Activated T-helper 17 cell treated with anti-CD3 and anti-CD28 coated beads, Interleukin-2, amount 50 U/mL, for 72 hours (primary cell): ENCODE measurements at places on chromosomes 3 and 15. TPM values are rescaled to one million over a fixed set of nuclear protein-coding genes. Genes with fewer than 3 reads are reported as not detected.
A peak's percentile ranks its signal among the peaks of the same experiment; 100 is the strongest.

DNA sequence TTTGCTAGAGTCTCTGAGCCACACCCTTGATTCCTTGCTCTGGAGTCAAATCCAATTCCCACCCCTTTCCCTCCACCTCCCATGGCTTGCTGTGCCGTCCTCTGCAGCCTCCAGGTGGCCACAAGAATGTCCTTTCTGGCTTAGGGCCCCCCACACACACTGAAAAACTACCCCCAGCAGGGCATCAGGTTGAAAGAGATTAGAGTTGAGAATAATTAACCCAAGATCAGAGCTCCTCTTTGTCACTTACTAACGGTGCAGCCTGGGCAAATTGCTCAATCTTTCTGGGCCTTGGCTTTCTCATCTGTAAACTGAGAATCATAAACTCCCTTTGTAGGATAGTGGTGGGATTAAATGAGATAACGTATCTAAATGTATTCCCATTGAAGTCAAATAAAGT, 78.5 kb downstream of the MRPL46 start:
- no peak for ATAC-seq

GRCh38 chr15:89414571-89414970, 79.9 kb upstream of the POLG start:
- ATAC-seq, result no peak

LOXL1 gene
- 3.4 TPM for total RNA-seq

GRCh38 chr3:158106766-158107471, 699 bp upstream of the SHOX2 start:
- ATAC-seq, result no peak

DNA sequence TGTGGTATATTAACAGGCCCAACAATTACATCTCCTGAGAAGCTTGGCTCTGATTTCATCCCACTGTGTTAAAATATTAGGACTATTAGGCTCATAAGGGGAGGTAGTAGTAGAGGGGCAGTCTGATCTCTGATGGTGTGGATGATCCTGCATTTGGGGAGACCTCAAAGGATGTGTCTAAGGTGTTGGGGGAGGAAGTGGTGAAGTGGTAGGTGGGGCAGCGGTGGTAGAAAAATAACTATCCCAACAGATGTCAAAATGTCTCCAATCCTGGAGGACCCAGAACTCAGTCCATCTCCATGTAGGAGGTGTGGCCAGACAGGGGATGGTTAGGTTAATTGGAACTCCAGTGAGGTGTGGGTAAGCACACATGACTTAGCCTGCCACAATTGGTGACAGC, 10.4 kb upstream of the IQCF6 start:
- ATAC-seq, result no peak

DNA sequence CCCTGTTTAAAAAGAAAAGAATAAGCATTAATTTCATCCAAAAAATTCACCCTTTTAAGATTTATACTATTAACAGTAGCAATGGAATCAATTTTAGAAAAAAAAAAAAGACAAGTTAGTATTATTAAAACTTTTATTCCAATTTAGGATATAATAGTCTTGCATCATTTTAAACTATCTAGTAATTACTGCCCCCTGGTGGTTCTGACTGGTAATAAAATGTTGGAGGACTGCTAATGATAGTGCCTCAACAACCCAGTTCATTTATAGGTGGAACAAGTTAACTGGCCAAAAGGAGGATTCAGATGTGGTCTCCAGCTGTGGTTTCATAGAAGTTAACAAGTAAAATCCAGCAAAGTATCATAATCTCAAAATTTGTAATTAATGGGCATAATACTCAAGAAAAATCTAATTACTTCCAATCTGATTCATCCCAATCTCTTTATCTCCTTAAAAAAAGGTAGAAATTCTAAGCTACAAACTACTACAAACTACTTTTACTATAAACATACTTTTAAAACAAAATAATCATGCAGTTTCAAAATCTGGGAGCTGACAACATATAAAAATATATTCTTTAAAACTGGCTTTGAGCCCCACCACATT, 30.7 kb upstream of the WDR49 start:
- ATAC-seq, result peak; percentile 59

DNA sequence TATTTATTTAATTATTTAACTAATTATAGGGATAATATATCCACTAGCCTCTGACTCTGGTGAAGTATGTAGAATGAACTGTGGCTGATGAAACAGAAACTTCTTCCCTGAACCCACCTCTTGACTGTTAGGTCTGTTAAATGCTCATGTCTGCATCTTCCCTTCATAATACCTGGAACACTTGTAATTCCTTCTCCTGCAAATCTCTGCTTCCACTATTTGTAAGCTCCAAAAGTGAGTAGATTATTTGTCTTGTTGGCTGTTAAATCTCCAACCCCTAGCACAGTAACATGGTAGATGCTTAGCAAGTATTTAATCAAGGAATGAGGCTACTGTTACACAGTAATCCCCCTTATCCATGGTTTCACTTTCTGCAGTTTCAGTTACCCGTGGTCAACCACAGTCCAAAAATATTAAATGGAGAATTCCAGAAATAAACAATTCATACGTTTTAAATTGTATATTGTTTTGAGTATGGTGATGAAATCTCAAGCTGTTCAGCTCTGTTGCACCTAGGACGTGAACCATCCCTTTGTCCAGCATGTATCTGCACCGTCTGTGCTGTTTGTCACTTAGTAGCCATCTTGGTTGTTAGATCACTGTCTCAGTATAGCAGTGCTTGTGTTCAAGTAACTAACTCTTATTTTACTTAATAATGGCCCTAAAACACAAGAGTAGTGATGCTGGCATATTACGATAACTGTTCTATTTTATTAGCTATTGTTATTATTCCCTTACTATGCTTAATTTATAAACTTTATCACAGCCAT, 5.7 kb downstream of the TTBK2 start:
- ATAC-seq, result no peak

- no peak for ATAC-seq
Observed at GRCh38 chr3:190721330-190721729, 141.2 kb downstream of the GMNC start.

UROC1 gene
- total RNA-seq, result not detected

FBLN2 gene
- not detected for total RNA-seq

DNA sequence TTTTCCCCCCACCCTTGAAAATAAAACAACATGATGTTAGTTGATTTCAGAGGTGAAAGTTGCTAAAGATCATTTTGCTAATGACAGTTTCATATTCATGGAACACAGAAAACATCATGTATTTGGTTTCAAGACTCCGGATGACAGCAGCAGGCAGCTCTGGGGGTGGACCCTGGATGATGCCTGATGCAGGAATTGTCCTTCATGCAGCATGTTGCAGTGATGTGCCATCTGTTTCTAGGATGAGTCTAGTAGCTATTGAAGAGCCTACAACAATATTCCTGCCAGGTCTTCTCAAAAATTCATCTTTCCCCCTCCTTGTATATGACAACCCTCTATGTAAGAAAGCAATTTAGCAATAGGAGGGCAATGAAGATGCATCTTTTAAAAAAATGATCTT, 108.3 kb downstream of the SV2B start:
- no peak for ATAC-seq

GRCh38 chr3:159813822-159814531, 174.7 kb upstream of the IL12A start:
- no peak for ATAC-seq

SPATA12 gene
- not detected for total RNA-seq

GRCh38 chr3:27326629-27327545, 42.3 kb downstream of the NEK10 start:
- ATAC-seq, result no peak

CFAP44 gene
- 8.3 TPM for total RNA-seq

DNA sequence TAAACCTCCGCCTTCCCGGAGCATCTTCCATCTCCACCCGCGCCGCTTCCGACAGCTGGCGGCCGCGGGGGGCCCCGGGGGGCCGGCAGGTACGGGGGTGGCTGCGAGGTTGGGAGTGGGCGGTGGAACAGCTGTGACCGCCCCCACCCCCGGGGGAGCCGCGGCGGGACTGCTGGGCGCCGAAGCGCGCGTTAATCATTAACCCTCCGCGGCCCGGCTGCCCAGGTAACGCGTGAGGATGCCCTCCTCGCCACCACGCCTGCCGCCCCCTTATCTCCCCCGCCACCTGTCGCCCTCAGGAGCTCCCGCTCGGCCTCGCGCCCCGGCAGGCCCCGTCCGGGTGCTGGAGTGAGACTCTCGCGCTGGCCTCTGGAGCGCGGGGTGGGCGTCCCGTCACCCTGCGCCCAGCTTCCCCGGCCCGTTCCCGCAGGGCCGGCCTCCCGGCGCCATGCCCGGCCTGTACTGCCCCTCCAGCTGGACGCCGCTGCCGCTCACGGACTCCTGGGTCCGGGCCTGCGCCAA, 757 bp downstream of the VWA5B2 start:
- ATAC-seq, result no peak

DNA sequence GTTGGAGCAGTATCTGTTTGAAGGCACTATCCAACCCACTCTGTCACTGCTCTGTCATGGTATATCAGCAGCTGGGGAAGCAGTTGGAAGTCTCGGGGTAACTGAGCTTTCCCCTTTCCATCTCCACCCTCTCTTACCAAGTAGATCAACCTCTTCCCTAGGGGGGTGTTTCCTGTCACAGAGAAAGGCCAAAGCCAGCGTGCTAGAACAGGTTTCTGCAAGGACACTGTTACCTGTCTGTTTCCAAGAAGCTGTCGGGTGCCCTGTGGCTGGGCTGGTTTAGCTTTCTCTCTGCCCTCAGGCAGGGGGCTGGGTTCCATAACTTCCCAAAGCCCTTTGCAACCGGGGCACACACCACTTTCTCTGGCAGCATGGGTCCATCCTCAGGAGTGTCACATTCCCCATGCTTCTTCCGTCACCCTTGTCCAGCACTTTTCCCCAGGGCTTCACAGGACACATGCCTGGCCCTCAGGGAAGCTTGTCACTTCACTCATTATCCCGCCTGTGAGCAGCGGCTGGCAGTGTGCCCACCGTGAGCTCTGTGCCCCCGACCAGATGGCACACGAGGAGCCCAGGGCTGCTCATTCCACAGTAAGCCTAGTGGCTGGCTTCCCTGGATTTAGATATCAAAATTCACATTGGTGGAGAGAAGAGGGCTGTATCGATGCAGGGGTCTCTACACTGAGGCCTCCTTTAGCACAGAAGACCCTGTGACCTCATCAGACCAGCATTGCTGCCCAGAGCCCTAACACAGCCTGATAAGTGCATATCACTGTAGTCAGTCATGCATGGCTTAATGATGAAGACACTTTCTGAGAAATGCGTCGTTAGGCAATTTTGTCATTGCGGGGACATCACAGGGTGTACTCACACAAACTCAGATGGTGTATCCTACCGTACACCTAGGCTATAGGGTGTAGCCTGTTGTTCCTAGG, 205.8 kb downstream of the SLCO3A1 start:
- no peak for ATAC-seq

DNA sequence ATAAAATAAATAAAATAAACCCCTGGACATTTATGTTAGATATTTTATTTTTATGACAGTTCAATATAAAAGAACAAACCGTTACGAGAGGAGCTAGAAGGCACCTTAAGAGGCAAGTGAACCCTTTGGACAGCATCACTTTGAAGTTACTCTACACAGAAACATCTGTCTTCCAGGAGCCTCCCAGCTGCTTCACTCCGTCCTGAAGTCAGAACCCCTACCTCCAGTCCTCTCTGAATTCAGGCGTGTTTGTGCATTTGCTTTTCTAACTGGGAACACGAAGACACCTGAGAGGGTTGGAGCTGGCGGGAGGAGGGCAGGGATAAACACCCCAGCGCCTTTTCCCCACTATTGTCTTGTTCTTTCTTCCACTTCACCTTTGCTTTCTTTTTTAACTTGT, 46.2 kb downstream of the CMTM7 start:
- ATAC-seq, result no peak

EAF1 gene
- 31.5 TPM for total RNA-seq

RNF7 gene
- 55.5 TPM for total RNA-seq
